ENCODE measurements at places on chromosomes 2 and 18.

DNA sequence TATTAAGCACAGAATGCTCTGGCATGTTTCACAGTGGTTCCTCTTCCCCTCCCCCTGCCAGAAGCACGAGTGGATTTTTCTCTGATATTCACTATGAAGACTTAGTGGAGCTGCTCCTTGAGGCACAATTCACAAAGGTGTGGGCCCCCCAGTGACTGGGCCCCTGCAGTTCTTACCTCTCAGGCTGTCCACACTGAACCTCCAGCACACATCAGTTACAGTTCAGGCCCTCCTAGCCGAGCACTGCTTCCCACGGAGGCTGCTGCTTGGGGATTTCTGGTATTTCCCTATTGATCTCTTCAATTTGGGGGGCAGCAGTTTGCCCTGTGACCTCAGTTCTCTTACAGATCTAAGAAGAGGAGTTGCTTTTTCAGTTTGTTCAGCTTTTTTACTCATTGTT, 236.1 kb downstream of the SH3RF3 start:
- H3K4me3 ChIP-seq, result no peak overlapping the region
- no peak overlapping the region for H3K27ac ChIP-seq
- H3K27me3 ChIP-seq, result no peaks in the 10 kb centered on the region
- no peaks in the 10 kb centered on the region for H3K4me1 ChIP-seq

- H3K36me3 ChIP-seq, result no peaks in the 10 kb centered on the region
- H3K4me1 ChIP-seq, result no peaks in the 10 kb centered on the region
- no peak overlapping the region for H3K4me3 ChIP-seq
Measured at GRCh38 chr2:140295767-140296166, 1515.6 kb upstream of the NXPH2 start.

DNA sequence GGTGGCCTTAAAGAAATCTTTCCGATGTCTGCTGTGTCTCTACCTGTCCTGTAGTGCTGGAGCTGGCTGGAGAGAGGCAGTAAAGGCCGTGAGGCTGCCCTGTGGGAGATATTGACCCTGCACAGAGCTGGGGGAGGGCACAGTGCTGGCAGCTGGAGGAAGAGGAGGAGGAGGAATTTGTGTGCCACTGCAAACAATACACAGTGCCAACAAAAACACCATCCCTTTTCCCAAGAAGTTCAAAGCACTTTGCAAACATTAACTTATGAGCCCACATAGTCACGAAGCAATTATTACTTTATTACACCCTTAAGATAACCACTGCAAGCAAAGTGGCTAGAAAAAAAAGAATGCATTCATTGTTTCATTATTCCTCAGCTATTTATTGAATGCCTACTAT, 45.0 kb upstream of the CYTIP start:
- H3K4me3 ChIP-seq, result no peak overlapping the region
- no peaks in the 10 kb centered on the region for H3K36me3 ChIP-seq
- H3K27me3 ChIP-seq, result no peaks in the 10 kb centered on the region
- DNase-seq, result no peak
- no peaks in the 10 kb centered on the region for H3K4me1 ChIP-seq

GRCh38 chr2:151978709-151979108, 120.1 kb downstream of the CACNB4 start:
- no peak overlapping the region for H3K4me3 ChIP-seq
- no peaks in the 10 kb centered on the region for H3K27me3 ChIP-seq
- no peaks in the 10 kb centered on the region for H3K36me3 ChIP-seq
- DNase-seq, result no peak

- peaks cover 22% of the 10 kb centered on the region for H3K4me1 ChIP-seq
- no peak overlapping the region for H3K4me3 ChIP-seq
- no peak overlapping the region for H3K27ac ChIP-seq
- DNase-seq, result no peak
- no peaks in the 10 kb centered on the region for H3K36me3 ChIP-seq
Measured at GRCh38 chr2:43175876-43176275, 50.5 kb downstream of the ZFP36L2 start.

- H3K27me3 ChIP-seq, result no peaks in the 10 kb centered on the region
- no peak overlapping the region for H3K4me3 ChIP-seq
- peaks cover 23% of the 10 kb centered on the region for H3K4me1 ChIP-seq
- peak; percentile 72 for DNase-seq
- H3K36me3 ChIP-seq, result peaks cover 17% of the 10 kb centered on the region
- peak overlapping the region; percentile 65 for H3K27ac ChIP-seq
Measured at GRCh38 chr2:173187941-173188788, 112.5 kb downstream of the MAP3K20 start.

DNA sequence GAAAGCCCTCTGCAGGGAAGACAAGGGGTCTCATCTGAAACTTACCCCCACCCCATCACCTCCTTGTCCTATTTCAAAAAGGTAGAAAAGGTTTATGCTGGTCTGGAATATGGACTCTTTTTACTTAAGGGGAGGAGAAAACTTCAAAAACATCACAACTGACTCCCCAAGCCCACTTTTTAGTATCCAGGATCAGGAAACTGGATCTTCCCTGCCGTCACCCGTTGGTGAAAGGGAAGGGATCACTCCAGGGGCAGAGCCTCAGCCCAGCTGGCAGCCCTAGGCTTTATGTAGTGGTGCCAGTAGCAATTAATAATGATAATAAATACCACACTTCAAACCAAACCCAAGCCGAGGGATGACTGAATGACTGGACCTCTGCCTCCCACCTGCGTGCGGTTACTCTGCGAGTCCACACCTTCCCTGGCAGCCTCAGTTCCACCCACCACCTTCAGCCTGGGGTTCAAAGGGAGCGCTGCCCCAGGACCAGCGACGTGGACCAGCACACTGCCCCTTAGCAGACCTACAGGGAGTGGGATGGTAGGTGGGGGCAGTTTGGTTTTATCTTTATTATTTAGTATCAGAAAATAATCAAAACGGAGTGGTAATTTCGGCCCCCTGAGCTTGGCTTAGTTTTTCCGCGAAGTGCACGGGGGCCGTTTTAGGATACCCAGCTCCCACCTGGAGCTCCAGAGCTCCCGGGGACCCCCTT, 4.9 kb upstream of the GATA6 start:
- H3K27me3 ChIP-seq, result no peaks in the 10 kb centered on the region
- no peak for DNase-seq
- H3K27ac ChIP-seq, result peak overlapping the region; percentile 99
- H3K4me1 ChIP-seq, result peaks cover 25% of the 10 kb centered on the region
- H3K36me3 ChIP-seq, result peaks cover 3% of the 10 kb centered on the region
- peak overlapping the region; percentile 94 for H3K4me3 ChIP-seq

GRCh38 chr18:13176847-13177246, 41.7 kb upstream of the LDLRAD4 start:
- H3K27me3 ChIP-seq, result no peaks in the 10 kb centered on the region
- no peak overlapping the region for H3K27ac ChIP-seq
- no peaks in the 10 kb centered on the region for H3K36me3 ChIP-seq
- H3K4me1 ChIP-seq, result no peaks in the 10 kb centered on the region
- no peak overlapping the region for H3K4me3 ChIP-seq

DNA sequence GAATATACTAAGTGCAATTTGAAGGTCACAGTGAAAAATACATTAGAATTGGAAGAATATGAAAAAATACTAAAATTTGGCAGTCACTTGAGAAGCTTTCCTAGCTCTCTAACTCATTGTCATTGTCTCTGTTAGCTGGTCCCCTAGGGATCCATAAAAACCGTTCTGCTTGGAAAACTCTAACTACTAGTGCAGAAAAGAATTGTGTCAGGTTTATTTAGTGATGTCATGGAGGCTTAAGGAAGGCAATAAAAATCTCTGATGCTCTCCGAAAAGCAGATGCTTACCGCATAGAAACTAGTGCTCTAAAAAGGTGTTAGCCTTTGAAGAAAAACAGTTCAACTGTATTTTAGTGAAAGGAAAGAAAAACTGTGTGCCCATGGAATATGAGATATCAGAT, 150.1 kb upstream of the DLGAP1 start:
- H3K4me1 ChIP-seq, result no peaks in the 10 kb centered on the region
- no peak overlapping the region for H3K27ac ChIP-seq
- no peak for DNase-seq
- no peaks in the 10 kb centered on the region for H3K27me3 ChIP-seq

DNA sequence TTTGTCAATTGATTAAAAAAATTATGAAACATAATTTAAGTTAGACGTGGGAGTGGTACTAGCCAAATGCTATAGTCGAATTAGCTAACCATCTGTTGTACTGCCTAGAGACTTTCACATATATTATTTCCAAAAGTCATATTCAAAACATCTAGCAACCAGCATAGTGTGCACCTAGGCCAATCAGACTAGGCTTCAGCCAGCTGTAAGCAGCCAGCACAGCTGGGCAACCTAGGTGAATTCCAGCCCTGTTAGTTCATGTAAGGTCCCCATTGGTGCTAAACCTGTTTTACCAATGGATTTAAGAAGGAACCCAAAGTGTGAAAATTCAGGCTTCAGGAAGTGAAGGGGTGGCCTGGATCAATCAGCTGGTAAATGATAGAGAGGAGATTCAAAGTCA, 144.3 kb downstream of the BCL2 start:
- H3K27me3 ChIP-seq, result no peaks in the 10 kb centered on the region
- H3K4me3 ChIP-seq, result no peak overlapping the region
- DNase-seq, result no peak
- no peaks in the 10 kb centered on the region for H3K4me1 ChIP-seq

DNA sequence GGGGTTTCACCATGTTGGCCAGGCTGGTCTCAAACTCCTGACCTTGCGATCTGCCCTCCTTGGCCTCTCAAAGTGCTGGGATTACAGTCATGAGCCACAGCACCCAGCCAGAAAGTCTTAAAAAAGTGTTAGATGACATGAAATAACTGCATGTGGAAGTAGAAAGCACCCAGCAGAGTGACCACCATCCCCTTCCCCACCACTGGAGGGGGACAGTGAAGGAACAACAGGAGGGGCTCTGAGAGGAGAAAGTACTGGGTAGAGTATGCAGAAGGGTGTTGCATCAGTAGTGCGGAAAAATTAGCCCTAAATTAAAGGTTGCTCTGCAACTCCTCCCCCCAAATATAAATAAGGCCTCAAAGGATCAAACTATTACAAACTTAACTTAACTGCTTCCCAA, 230.5 kb downstream of the ZNF521 start:
- H3K27ac ChIP-seq, result no peak overlapping the region
- H3K4me3 ChIP-seq, result no peak overlapping the region
- no peak for DNase-seq
- no peaks in the 10 kb centered on the region for H3K36me3 ChIP-seq
- H3K27me3 ChIP-seq, result no peaks in the 10 kb centered on the region

DNA sequence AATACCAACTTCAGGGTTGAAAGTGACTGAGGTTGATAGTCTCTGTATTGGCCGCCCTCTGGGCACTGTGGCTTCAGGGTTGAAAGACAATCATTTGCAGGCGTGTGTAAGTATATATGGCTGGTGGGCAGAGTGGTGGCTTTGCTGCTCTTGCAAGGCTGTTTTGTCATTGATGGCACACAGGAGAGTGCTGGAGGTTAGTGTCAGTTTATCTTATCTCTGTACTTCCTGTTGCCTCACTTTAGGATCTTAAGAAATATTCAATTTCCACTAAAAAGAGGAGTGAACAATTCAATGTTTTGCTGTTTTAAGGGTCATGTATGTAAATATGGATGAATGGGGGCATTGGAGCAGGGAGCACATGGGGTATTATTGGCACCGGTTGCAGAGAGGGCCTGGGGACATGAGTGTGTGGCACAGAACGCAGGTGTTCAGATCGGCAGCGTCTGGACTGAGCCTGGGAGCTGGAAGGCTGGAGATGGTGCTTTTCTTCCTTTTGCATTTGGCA, 51.5 kb downstream of the NCK2 start:
- peak; percentile 33 for DNase-seq
- H3K27ac ChIP-seq, result no peak overlapping the region
- no peaks in the 10 kb centered on the region for H3K36me3 ChIP-seq
- no peaks in the 10 kb centered on the region for H3K27me3 ChIP-seq
- peaks cover 17% of the 10 kb centered on the region for H3K4me1 ChIP-seq
